ENCODE measurements at places on chromosomes 7 and 10. TPM values are rescaled to one million over a fixed set of nuclear protein-coding genes. Genes with fewer than 3 reads are reported as not detected.

- H3K36me3 ChIP-seq, result no peaks in the 10 kb centered on the region
- no peak overlapping the region for H3K4me3 ChIP-seq
- DNase-seq, result no peak
Observed at GRCh38 chr7:117741962-117742361, 131.3 kb downstream of the CTTNBP2 start.

The LANCL2 gene
- total RNA-seq, result 7.9 TPM

DNA sequence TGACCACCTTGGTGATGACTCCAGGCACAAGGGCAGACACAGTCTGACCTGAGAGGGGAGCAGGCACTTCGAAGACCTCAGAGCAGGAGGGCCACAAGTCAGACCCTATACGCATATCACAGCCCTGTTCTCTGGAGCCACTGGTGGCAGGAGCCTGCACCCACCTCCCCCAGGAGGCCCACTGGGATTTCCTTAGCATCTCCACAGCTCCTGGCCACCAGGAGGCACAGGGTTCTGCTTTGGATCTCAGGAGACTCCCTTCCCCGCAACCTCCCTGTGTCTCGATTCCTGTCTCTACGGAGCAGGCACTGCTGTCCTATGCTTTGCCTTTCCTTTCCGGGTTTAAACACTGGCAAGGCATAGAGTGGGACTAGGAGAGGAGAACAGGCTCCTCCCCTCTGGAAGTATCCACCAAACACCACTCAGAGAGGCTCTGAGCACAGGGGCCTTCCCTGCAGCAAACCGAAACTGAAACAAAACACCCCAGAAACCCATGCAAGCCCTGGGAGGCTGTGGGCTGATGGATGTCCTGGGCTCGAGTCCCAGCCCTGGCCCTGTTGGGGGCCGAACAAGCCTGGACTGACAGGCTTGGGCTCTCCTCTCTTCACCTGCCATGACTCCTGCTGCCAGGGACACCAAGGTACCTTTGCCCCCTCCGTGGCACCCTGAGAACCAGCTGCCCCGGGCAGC is 166.3 kb downstream of the NEURL1 start:
- H3K4me1 ChIP-seq, result peaks cover 55% of the 10 kb centered on the region
- peaks cover 23% of the 10 kb centered on the region for H3K36me3 ChIP-seq
- H3K4me3 ChIP-seq, result peak overlapping the region; percentile 78
- no peaks in the 10 kb centered on the region for H3K27me3 ChIP-seq
- H3K27ac ChIP-seq, result peak overlapping the region; percentile 92

GRCh38 chr10:5506246-5506645 is 6.9 kb upstream of the CALML5 start:
- H3K27ac ChIP-seq, result no peak overlapping the region
- no peak overlapping the region for H3K4me3 ChIP-seq
- H3K36me3 ChIP-seq, result no peaks in the 10 kb centered on the region
- H3K27me3 ChIP-seq, result peaks cover 18% of the 10 kb centered on the region
- no peak for DNase-seq

The AIFM2 gene
- total RNA-seq, result 16.8 TPM

Data from left ventricle myocardium inferior (tissue), 1 donor.